H9 (cell line): ENCODE measurements at places on chromosomes 13 and 19.

DNA sequence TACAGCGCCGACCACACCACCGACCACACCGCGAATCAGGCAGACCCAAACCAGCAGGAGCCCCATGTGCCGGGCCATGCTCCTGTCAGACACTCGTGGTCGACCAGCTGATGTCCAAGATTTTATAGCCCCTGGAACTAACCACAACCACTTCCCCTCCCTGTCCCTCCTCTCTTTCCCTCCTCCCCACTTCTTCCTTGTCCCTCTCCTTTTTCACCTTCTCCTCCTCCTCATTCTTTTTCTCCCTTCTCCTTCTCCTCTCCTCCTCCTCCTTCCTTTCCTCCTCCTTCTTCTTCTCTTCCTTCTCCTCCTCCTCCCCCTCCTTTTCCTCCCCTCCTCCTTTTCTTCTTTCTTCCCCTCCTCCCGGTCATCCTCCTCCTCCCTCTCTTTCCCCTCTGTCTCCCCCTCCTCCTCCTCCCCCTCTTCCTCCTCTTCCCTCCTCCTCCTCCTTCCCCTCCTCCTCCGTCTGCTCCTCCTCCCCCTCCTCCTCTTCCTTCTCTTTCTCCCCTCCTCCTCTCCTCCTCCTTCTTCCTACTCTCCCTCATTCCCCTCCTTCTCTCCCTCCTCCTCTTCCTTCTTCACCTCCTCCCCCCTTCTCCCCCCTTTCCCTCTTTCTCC lies 670 bp downstream of the BSPH1 start:
- no peak for DNase-seq

- DNase-seq: no peak
Observed at GRCh38 chr13:74090869-74091605, 43.2 kb downstream of the KLF12 start.

DNA sequence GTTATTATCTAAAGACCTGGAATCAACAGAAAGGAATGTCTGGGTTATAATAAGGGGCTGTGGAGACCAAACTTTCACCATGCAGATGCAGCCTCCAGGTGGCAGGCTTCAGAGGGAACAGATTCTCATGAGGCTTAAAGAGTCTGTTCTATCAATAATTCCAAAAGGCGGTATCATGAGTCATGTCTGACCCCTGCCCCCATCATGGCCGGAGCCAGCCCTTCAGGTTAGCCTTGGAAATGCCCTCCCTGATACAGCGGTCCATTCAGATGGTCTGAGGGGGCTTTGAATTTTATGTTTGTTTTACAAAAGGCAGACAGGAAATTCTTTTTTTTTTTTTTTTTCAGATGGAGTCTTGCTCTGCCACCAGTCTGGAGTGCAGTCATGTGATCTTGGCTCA lies 21.7 kb upstream of the LAMP1 start:
- DNase-seq: peak; percentile 62

GRCh38 chr19:11921852-11922495 lies 2.9 kb upstream of the ZNF700 start:
- DNase-seq: no peak

DNA sequence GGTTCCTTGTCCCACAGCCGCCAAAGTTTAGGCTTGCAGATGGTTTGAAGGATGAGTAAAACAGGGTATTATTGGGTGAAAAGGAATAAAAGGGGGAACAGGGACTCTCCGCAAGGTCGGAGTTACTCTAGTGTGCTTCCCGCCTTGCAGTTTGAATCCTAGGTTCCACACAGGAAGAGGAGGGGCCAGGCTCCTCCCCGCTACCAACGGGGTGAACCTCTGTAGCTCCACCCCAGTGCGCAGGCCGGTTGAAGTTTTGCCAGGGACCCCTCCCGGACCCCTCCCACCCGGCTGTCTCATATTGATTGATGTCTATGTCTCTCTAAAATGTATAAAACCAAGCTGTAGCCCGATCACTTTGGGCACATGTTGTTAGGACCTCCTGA lies 11.6 kb upstream of the GTF2F2 start:
- DNase-seq: peak; percentile 74

DNA sequence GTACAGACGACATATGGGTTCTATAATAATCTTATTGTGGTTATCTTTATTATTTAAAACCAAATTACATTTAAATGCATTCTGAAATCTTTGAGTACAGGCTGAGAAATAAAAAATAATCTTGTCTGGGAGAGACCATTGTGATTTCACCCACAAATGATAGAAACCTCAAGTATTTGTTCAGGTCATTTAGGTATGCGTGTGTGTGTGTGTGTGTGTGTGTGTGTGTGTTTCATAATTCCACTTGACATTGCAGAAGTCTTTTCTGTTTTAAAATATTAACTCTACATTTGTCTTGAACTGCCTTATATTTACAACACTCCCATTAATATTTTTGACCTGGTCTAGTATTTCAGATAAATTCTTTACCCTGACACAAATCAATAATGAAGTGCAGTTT lies 126.9 kb downstream of the SPRY2 start:
- no peak for DNase-seq

GRCh38 chr19:1222394-1222793 lies 15.4 kb downstream of the CBARP start:
- DNase-seq: no peak

DNA sequence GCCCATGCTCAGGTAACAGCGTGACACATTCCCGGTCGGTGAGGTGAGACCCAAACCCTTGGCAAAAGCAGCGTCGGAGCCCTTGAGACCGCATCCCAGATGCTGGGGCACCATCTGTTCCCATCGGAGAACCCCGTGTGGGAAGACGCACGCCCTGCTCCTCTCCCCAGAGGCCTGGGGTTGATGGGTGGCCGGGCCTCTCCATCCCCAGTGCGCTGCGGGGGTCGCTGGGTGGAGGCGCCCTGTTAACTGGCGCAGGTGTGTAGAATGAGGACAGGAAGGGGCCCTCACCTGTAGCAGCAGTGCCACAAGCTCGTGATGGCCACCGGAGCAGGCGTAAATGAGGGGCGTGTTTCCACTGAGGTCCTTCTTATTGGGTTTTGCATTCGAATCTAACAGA lies 24.6 kb downstream of the PDCD5 start:
- DNase-seq: no peak

GRCh38 chr19:14440049-14440448 lies 6.9 kb downstream of the PKN1 start:
- no peak for DNase-seq

- peak; percentile 19 for DNase-seq
Observed at GRCh38 chr13:113545931-113546516, 38.5 kb upstream of the TFDP1 start.

DNA sequence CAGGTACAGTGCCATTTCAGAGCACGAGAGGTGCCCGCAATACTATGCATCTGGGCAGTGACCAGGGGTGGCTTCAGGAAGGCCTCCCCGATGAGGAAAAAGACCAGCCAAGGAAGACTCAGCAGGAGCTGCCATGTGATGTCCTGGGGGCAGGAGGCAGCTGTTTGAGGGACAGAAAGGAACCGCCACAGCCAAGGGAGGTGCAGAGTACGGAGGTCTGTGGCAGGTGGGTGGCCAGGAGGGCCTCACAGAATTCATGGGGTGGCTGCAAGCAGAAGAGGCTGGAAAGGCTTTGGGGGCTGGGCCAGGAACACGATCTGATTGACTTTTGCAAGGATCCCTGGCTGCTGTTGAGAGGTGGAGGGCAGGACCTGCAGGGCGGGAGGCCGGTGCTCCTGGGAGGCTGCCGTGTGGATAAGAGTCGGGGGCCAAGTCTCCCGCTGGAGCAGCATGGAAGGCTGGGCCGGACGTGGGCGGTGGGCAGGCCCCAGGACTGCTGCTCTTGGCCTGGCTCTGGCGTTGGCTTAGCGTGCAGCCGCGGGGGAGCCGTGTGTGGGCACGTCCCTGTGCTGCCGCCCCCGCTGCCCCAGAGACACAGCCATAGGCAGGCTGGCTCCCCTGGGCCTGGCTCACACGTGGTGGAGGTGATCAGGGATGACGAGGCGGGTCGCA lies 29.1 kb downstream of the CEBPA start:
- DNase-seq: no peak

- DNase-seq: no peak
Observed at GRCh38 chr13:112574834-112575613, 12.9 kb downstream of the TUBGCP3 start.

DNA sequence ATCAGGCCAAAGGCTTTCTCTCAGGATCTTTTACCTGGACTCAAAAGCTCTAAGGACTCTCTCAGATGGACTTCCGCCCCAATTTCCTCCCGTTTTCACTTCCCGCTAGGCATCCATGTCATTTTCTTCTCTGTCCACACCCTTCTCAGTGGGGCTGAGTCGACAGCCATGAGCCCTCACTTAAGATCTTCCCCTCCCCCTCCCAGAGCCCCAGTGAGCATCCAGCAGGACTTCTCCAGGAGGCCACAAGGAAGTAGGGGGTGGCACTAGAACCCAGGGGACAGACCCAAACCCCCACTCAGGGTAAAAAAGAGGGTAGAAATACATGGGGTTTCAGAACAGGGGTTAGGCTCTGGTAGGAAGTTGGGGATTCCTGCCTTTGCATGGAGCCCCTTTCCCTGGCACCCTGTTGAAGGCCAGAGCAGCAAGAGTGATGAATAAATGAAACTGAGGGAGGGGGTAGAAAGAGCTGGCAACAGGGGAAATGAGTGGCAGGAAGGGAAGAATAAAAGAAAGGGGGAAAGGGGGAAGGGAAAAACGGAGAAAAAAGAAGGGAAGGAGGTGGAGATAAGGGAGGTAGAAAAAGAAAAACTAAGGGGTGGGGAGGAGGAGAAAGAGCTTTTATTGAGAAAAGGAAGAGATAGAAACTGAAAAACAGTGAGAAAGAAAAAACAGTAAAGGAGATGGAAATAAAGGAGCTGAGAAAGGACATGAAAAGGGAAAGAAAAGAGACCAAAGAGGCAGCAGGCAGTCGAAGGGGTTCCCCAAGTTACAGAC lies 42.3 kb downstream of the DEDD2 start:
- DNase-seq: no peak

DNA sequence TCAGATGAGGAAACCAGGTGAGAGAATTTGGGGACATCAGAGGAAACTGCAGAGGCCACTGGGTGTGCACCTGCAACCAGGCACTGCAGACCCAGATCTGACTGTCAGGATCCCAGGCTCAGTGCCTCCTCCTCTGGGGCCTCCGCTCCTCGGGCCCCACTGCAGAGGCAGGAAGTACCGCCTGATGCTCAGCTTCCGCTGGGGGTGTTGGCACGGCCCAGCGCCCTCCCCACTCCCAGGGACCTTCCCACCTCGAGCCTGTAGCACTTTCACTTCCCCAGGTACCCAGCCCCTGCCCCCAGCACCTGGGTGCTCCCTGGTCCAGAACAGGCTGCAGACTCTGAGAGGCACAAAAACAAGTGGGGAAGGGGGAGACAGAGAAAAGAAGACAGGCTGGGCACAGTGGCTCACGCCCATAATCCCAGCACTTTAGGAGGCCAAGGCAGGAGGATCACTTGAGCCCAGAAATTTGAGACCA lies 1.4 kb upstream of the CD37 start:
- DNase-seq: peak; percentile 27

DNA sequence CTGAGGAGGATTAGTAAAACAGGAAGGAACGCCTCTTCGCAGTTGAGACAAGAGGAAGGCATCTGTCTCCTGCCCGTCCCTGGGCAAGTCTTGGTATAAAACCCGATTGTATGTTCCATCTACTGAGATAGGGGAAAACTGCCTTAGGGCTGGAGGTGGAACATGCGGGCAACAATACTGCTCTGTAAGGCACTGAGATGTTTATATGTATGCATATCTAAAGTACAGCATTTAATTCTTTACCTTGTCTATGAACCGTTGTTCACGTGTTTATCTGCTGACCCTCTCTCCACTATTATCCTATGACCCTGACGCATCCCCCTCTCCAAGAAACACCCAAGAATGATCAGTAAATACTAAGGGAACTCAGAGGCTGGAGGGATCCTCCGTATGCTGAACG lies 722 bp upstream of the TIMM50 start:
- DNase-seq: no peak

- DNase-seq: no peak
Observed at GRCh38 chr19:18853755-18854427, 22.1 kb downstream of the UPF1 start.

DNA sequence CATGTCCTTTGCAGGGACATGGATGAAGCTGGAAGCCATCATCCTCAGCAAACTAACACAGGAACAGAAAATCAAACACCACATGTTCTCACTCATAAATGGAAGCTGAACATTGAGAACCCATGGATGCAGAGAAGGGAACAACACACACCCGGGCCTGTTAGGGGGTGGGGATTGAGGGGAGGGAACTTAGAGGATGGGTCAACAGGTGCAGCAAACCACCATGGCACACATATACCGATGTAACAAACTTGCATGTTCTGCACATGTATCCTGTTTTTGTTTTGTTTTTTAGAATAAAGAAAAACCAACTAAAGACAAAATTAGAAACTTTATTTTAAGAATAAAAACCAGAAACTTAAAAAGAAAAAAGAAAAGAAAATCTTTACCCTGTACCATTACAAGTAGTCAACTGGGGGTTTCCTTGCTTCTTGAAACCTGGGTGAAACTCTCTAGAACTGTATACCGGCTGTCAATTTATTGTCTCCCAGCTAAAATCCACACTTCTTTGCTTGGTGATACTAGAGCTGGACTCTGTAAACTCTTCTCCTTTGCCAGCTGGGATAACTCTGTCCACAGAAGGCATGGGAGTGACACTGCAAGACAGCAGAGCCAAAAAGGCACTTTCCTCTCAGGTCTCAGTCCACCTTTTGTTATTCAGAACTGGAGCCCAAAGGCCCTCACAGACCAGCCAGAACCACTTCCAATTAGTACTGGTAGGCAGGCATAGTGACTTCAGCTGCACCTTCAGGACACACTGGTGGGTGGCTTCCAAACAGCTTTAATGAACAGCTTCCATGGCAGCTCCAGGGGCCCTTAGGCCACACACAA lies 9.0 kb downstream of the MICU2 start:
- no peak for DNase-seq

- DNase-seq: no peak
Observed at GRCh38 chr13:29681864-29682263, 86.4 kb upstream of the SLC7A1 start.

- no peak for DNase-seq
Observed at GRCh38 chr19:56383826-56384605, 9.3 kb downstream of the ZNF582 start.

GRCh38 chr13:83780227-83780626 lies 102.0 kb downstream of the SLITRK1 start:
- DNase-seq: peak; percentile 56

GRCh38 chr19:17968362-17968761 lies 1.5 kb downstream of the KCNN1 start:
- DNase-seq: no peak

DNA sequence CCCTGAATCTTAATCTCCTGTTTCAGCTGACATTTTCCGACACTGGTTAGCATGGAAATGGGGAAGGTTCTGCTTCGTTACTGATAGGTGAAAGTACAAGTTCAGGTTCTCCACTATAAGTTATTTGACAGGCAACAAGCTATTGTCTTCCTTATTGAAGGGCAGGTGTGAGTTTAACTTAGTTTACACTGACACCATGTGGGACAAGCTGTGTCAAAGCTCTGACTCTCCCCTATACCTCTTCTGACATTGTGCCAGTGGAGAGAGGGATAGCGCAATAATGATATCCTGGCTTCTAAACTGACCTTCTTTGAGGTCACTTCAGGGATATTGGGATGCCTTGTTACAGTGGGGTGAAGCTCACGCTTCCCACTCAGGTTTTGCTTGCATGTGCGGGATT lies 587.0 kb upstream of the SLITRK5 start:
- no peak for DNase-seq

- peak; percentile 38 for DNase-seq
Observed at GRCh38 chr19:13652810-13653590, 111.3 kb upstream of the MRI1 start.
